ENCODE measurements at places on chromosomes 12 and 14. TPM values are rescaled to one million over a fixed set of nuclear protein-coding genes. Genes with fewer than 3 reads are reported as not detected.

DNA sequence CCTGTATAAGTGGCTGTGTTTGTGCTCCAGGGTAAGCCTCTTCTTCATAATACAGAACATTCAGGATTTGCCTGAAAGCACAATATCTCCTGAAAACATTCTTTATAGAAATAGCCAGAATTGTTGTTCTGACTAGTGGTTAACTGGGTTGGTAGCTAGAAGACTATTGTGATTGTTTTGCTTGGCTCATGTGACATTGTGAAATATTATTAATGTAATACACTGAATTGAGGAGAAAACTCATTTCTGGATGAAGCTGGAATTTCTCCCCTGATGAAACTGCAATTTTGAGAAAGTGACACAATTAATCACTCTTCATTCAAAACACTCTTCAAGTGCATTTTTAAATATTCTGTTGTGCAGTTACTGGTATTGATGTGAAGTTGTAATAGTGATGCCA, 172.3 kb upstream of the PTPRQ start:
- DNase-seq, result peak; percentile 38

- DNase-seq, result peak; percentile 61
These were observed 9.3 kb upstream of the FUT8 start for GRCh38 chr14:65403231-65403630.

GRCh38 chr14:61589691-61590581, 105.4 kb upstream of the HIF1A start:
- DNase-seq, result no peak

- no peak for DNase-seq
These were observed 1.3 kb downstream of the LRRK2 start for GRCh38 chr12:40225984-40226602.

DNA sequence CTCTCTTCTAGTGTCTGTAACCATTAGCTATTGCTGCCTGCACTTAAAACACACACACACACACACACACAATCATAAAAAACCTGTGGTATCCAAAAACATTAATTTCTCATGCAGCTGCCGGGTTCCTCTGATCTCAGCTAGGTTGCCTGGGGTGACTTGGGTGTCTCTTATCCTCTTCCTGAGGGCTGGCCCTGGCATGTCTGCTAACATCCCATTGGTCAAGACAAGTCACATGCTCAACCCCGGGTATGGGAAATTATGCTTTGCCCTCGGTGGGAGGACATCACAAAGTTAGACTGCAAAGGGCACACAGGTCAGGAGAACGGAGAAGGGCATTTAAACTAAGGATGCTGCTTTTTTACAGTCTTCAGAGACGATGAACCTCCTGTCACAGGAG, 55.7 kb downstream of the TRPV4 start:
- peak; percentile 16 for DNase-seq

- peak; percentile 81 for DNase-seq
These were observed 40.1 kb downstream of the STXBP6 start for GRCh38 chr14:25009891-25010290.

- no peak for DNase-seq
These were observed 62.5 kb downstream of the MAPKAPK5 start for GRCh38 chr12:111904446-111904975.

- DNase-seq, result no peak
These were observed 95.1 kb downstream of the DIO2 start for GRCh38 chr14:80116157-80116556.

GRCh38 chr12:51980051-51980808, 26.5 kb upstream of the TAMALIN start:
- peak; percentile 74 for DNase-seq

DNA sequence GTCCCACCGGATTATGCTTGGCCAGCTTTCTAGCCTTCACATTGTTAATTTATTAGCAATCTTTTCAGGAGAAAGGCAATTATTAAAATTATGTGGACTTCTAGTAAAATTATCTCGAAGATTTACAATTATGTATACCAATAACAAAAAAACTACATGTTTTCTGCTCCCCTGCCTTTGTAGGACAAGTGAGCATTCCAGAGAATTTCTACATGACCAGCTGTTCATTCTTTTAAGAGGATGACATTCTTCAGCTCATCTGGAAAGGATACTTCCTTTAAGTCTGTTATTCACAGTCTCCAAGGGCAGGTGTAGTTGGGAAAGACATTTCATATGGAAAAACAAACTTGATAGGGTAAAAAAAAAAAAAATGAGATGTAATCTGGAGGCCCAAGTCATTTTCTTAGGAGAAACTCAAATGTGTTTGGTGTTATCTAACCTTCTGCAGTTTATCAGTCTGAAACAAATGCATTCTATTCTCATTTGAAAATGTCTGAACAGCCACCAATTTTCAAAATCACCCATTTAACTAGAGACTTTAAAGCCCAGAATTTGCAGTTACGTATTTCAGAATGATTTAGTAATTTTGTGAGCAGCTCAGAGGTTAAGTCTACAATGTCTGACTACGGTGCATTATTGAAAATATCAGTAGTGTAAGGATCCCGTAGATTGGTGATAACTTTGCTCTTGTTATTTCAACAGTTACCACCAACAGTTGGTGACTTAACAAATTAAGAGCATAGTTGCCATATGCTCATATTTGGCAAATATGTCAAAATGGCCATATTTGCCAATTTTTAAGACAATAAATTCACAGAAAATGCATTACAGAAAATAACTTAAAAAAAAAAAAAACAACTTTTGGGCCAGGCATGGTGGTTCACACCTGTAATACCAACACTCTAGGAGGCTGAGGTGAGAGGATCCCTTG, 1.8 kb upstream of the PHLDA1 start:
- DNase-seq, result peak; percentile 59

GRCh38 chr14:52950898-52951680, at the start of gene FERMT2:
Gene FERMT2 (minus strand): TSS chr14:52951050. CDS start chr14:52950568, 482 bp downstream.
- DNase-seq, result peak; percentile 82

GRCh38 chr14:90656973-90657372, 159.3 kb downstream of the TTC7B start:
- DNase-seq, result no peak

- DNase-seq, result peak; percentile 55
These were observed 657 bp downstream of the PEBP1 start for GRCh38 chr12:118136559-118137003.

DNA sequence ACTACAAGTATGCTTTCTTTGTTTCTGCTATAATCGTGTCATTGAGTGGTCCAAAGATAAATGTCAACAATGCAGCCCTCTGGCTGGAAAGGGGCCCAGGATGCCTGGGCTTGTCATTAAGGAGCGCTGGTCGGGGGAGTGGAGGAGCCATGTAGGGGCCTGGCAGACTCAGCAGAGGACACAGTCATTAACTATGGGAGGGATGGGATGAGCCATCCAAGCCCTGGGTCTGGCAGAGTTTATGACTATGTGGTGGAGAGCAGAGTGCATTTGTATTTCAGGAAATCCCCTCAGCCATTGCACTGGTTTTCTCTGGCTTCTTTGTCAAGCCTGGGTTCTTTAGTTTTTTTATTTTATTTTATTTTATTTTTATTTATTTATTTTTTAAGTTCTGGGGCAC, 243.1 kb downstream of the C12orf75 start:
- DNase-seq, result no peak

DNA sequence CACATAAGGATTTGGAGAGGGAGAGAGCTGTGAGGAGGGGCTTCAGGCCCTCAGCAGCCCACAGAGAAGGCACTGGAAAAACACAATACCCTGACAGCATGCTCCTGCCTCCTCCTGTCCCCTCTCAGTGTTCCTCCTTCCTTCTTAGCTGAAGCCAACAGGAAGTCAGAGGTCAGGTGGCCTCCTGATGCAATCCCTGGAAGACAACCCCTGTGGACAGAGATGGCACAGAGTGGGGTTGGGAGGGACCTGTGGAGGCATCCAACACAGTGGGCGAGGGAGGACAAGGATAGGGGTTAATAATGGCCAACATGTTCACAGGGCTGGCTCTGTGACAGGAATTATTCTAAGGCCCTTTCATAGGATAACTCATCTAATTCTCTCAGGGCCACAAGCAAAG, 15.4 kb upstream of the IFI27L2 start:
- DNase-seq, result no peak

- DNase-seq, result no peak
These were observed 64.1 kb downstream of the SYNE3 start for GRCh38 chr14:95452176-95452892.

- DNase-seq, result peak; percentile 64
These were observed 136.1 kb downstream of the FGD4 start for GRCh38 chr12:32535288-32535999.

GRCh38 chr12:21379218-21379617, 6.5 kb downstream of the IAPP start:
- DNase-seq, result no peak

GRCh38 chr14:29178971-29179370, 412.4 kb downstream of the FOXG1 start:
- no peak for DNase-seq

DNA sequence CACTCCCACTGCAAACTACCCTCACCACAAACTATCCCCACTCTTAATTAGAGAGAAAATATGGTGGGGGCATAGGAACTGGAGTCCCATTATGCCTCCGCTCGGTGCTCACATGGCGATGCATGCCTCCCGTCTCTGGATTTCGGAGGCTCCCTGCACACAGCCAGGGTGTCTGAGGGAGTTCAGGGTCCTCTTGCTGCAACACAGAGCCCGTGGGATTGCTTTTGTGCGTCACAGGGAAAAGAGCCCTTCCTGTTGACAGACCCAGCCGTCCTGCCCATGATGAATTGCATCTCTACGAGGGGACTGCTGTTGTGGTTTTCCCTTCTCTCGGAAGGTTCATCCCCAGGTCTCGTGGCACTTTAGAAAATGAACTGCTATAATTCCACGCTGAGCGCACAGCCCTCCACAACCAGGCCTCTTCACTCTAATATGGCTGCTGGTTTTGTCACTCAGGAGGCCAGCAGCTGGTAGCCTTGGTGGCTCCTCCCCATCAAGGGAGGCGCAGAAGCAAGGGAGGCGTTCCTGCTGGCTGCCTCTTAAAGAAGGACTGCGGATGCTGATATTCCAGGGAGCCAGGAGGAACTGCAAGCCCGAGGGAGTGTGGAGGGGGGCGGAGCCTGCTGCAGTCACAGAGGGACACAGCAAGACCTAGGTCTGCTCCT, 158.0 kb downstream of the KCNA5 start:
- no peak for DNase-seq

GRCh38 chr14:30596935-30597334, 25.2 kb upstream of the SCFD1 start:
- no peak for DNase-seq

GRCh38 chr12:242496-242895, 20.1 kb downstream of the SLC6A13 start:
- no peak for DNase-seq

GRCh38 chr12:34398706-34399630, 376.7 kb downstream of the ALG10 start:
- DNase-seq, result no peak

GRCh38 chr12:67968321-67968720, 20.9 kb upstream of the IFNG-AS1 start:
- DNase-seq, result no peak

DNA sequence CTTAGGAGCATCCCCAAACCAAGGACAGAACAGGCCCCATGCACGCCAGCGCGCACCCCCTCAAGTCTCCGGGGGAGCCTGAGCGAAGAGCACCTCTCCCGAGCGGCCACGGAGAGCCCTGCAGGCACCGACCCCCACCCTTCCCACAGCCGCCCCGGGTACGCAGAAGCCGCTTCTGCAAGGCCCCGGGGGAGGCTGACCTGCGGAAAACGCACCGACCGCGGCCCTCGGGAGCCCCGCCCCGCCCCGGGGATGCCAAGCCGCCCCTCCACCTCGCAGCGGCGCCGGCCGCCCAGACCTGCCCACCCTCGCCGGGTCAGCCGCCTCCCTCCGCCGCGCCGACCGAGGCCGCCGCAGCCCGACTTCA, 385 bp downstream of the CAPRIN2 start:
- no peak for DNase-seq

GRCh38 chr14:75022655-75023054, 19.9 kb downstream of the EIF2B2 start:
- no peak for DNase-seq

DNA sequence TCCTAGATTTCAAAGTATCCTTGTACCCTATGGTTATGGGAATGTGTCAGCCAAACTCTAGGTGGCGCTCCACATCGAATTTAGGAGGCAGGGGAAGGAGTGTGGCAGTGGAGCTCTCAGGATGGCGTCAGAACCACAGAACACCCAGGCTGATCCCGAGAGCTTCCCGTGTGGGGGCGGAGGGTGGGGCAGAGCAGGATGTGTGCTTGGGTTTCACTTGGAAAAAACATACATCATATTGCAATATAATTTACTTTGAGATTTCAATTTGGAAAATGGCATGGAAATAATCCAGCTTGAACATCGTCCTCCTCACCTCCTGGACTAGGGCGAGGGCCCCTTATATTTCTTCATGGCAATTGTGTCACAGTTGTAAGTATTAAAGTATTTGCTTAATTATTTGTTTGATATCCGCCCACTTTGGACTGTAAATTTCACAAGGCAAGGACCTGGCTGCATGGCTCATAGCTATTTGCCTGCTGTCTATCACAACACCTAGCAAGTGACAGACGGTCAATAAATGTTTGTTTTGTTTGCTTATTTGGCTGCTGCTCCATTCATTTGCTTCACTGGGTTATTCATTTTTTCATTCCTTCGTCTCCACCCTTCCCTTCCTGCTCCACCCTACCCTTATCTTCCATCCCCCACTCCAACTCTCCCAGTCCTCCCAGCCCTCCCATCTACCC, 221.5 kb upstream of the HMGA2 start:
- DNase-seq, result peak; percentile 97

GRCh38 chr14:102633906-102634595, 41.6 kb downstream of the RCOR1 start:
- no peak for DNase-seq

DNA sequence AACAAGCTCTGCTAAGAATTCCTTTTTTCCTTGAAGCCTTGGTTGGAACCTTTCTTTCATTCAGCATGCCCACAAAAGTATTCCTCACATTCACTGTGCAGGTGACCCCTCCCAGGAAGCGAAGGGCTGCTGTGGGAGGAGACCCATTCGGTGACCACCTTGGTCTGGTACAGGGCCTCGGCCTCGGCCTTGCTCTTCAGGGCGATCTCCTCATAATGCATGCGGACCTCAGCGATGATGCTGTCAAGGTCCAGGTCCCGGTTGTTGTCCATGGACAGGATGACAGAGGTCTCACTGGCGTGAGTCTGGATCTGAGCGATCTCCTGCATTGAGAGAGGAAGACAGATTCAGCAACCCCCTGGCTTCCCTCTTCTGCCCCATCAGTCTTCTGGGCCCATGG, 3.1 kb downstream of the KRT74 start:
- no peak for DNase-seq

DNA sequence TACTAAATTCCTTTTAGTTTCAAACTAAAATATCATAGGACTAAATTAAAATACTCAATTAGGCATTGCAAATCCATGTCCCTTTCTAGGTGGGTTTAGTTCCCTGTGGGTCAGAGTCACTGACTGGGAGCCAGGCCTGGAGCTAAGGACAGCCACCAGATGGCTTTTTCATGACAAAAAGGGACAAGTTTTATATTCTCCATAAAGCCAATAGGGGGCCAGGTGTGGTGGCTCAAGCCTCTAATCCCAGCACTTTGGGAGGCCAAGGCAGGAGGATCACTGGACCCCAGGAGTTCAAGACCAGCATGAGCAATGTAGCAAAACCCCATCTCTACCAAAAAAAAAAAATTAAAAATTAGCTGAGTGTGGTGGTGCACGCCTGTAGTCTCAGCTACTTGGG, 35.4 kb upstream of the EIF5 start:
- DNase-seq, result no peak

GRCh38 chr12:6407236-6407954, 23.4 kb downstream of the LTBR start:
- DNase-seq, result no peak

Gene GLIPR1L1
- total RNA-seq, result not detected

Gene PGAM5
- total RNA-seq, result 22.4 TPM

Gene TSHR
- not detected for total RNA-seq

Gene HOXC11
- total RNA-seq, result not detected

Gene CNTN1
- 0.27 TPM for total RNA-seq

Gene KRT85
- not detected for total RNA-seq

Gene KRT74
- total RNA-seq, result not detected

Gene TSPAN9
- total RNA-seq, result 8.1 TPM
